ENCODE measurements at places on chromosomes 3 and 15. TPM values are rescaled to one million over a fixed set of nuclear protein-coding genes. Genes with fewer than 3 reads are reported as not detected.

DNA sequence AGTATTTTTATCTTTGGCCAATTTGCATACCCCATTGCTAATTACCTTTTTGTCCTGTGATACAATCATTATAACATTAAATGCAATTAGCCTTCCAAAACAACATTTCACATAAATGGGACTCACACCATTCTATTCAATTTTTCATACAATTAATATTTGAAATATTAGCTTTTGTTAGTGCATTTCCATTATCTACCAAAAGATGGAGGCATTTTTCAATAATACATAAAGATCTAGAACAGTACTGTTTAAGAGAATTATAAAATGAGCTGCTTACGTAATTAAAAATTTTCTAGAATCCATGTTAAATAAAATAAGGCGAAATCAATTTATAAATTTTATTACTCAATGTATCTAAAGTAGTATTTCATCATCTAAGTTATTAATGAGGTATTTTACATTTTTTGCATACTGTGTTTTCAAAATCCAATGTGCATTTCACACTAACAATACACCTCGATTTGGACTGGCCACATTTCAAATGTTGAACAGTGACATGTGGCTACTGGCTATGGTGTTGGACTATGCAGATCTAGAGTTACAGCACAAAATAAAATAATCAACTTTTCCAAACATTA, 74.3 kb downstream of the TJP1 start:
- no peak for DNase-seq

DNA sequence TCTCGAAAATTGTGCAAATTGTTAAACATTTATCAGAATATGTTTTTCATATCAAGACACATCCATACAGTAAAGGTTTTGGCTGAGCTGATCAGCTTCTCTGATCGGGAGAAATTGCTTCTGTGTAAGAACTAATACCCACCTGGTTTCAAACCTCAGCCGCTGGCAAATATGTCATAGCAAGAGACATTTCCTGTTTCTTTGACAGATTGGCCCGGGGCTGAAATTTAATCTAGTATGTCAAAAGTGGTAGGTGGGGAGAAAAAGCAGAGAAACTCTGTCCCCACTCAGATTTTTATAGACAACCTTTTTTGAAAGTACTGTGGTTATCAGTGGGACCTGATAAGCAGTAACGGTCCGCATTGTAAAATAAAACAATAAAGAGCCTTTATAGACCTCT, 88.8 kb upstream of the SLC24A5 start:
- no peak for DNase-seq

ALDH1A3 gene
- 5.7 TPM for polyA plus RNA-seq

GRCh38 chr3:74463515-74463914, 150.9 kb downstream of the CNTN3 start:
- DNase-seq, result no peak

- no peak for DNase-seq
Measured at GRCh38 chr3:52820736-52821135, 9.7 kb downstream of the ITIH4 start.
